ENCODE measurements at places on chromosomes 4 and X.

GRCh38 chr4:41143311-41144039 lies 70.9 kb downstream of the APBB2 start:
- no peak for DNase-seq

DNA sequence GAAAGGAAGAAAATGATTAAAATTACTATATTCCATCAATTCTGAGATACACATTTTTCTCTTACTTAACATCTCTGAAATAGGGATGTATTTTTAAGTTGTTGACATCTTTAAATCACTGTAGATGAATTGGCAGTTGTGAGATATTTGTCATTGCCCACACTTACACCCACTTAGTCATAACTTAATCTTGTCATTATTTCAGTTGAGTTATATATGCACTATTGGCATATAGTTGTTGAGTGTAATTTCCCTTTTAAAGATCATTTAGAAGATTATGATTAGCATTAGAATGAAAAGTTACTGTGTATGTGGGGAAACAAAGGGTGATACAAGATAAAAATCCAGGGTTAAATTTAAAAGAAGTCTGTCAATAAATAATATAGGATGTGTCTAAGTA lies 2.2 kb downstream of the AIMP1 start:
- no peak for DNase-seq

- no peak for DNase-seq
Observed at GRCh38 chr4:184419976-184420375, 54.4 kb downstream of the IRF2 start.

DNA sequence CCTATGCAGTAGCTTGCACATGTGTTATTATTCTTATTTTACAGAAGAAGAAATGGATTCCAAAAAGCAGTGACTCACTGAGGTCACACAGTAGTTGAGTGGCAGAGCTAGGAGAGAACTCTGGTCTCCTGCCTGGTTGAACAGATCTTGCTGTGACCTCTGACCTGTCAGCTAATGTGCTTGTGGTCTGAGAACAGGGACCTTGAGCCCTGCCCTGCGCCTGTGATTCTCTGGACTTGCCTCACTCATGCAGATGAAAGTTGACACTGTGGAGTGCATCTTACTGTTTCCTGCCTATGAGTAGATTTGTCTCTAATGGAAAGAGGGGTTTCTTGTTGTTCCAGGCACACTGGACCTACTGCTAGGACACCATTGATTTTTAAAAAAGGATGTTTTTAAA lies 32.3 kb downstream of the ETNPPL start:
- DNase-seq: no peak

DNA sequence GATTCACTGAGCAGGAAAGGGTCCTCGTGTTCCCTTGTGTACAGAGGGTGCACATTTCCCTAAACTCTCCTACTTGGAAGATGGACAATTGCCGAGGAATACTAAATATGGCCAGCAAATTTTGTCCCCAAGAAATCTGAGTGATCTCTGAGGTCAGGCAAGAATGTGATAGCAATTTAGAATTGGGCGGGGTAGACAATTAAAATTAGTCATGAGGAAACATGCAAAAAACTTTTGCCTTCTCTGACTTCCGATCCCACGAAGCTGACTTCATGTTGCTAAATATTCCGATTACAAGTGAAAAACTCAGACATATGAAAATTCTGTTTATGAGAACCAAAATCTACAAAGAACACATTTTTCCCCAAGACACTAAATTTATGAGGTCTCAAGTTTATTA lies 453.9 kb upstream of the ZFP42 start:
- no peak for DNase-seq

DNA sequence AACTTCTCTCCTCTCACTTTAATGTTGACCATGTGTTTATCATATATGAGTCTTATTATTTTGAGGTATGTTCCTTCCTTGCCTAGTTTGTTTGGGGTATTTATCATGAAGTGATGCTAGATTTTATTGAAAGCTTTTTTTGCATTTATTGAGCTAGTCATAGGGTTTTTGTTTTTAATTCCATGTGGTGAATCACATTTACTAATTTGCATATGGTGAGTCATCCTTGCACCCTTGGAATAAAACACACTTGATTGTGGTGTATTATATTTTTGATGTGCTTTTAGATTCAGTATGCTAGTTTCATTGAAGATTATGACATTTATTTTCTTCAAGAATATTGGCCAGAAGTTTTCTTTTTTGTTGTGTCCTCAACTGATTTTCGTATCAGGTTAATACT lies 464.6 kb downstream of the PCDH18 start:
- DNase-seq: no peak
